ENCODE measurements at places on chromosomes 1 and 21. TPM values are rescaled to one million over a fixed set of nuclear protein-coding genes. Genes with fewer than 3 reads are reported as not detected.

Gene FCGR1A
- not detected for total RNA-seq

Gene SMIM34
- not detected for total RNA-seq

Gene PROK1
- not detected for total RNA-seq

Gene CLDN17
- not detected for total RNA-seq

Gene VCAM1
- 0.83 TPM for total RNA-seq

Gene ZFP69
- total RNA-seq = 4.7 TPM

Gene PTPN14
- 0.34 TPM for total RNA-seq

Gene TSPEAR
- not detected for total RNA-seq

Gene KRTAP21-2
- total RNA-seq = not detected

Gene HCRTR1
- total RNA-seq = not detected

Gene TNFRSF1B
- 173 TPM for total RNA-seq

Gene SPRR4
- not detected for total RNA-seq

Gene SH2D1B
- total RNA-seq = not detected

Gene IL23R
- total RNA-seq = 1.2 TPM

Gene CRABP2
- 0.90 TPM for total RNA-seq

Gene ANKRD65
- total RNA-seq = not detected

Gene C1orf198
- total RNA-seq = 6.2 TPM

Gene PSMB2
- total RNA-seq = 92.9 TPM

Gene RIIAD1
- not detected for total RNA-seq

Gene VWA5B1
- total RNA-seq = not detected

Gene PGLYRP3
- not detected for total RNA-seq

Gene GPR3
- total RNA-seq = 1.7 TPM

Gene RGS8
- total RNA-seq = not detected

Gene IL6R
- 2.5 TPM for total RNA-seq

Gene ARHGEF11
- 1.8 TPM for total RNA-seq

Gene TFAP2E
- total RNA-seq = 0.56 TPM

Gene CD52
- 344 TPM for total RNA-seq

Gene FAM167B
- total RNA-seq = 0.38 TPM

Gene TMPRSS2
- total RNA-seq = not detected

Gene ERICH3
- total RNA-seq = not detected

Gene GPA33
- not detected for total RNA-seq

Gene HS2ST1
- 16.8 TPM for total RNA-seq
